ENCODE measurements at places on chromosomes 16 and 17.

GRCh38 chr17:79439493-79439892 lies 171.4 kb downstream of the RBFOX3 start:
- no peak for DNase-seq

DNA sequence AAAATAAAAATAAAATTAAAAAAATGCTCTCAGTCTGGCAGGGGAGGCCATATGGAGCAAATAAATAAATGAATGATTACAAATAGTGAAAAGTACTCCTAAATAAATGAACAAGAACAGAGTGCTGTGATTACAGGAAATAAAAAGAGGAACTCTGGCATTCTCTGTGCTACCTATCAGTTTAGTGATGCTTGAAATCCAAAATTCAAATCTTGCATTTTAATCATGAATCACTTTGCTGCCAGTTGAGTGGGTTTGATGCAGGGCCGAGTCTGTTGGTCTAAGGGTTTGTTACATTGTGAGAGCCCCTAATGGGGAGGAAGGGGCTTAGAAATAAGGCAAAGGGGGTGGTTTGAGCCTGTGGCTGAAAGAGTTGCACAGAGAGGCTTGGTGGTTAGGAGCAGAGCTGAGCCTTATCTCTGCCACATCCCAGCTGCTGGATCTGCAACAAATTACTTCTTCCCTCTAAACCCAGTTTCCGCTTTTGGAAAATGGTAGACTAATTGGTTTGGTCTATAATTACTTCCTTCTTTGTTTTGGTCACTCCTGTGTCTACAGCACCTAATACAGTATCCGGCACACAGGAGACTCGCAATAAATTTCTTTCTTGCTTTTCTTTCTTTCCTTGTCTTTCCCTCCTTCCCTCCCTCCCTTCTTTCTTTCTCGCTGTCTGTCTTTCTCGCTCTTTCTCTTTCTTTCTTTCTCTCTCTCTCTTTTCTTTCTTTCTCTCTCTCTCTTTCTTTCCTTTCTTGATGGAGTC lies 6.3 kb upstream of the ABCC1 start:
- no peak for DNase-seq

GRCh38 chr16:87645802-87646201 lies 43.5 kb downstream of the JPH3 start:
- DNase-seq: no peak

DNA sequence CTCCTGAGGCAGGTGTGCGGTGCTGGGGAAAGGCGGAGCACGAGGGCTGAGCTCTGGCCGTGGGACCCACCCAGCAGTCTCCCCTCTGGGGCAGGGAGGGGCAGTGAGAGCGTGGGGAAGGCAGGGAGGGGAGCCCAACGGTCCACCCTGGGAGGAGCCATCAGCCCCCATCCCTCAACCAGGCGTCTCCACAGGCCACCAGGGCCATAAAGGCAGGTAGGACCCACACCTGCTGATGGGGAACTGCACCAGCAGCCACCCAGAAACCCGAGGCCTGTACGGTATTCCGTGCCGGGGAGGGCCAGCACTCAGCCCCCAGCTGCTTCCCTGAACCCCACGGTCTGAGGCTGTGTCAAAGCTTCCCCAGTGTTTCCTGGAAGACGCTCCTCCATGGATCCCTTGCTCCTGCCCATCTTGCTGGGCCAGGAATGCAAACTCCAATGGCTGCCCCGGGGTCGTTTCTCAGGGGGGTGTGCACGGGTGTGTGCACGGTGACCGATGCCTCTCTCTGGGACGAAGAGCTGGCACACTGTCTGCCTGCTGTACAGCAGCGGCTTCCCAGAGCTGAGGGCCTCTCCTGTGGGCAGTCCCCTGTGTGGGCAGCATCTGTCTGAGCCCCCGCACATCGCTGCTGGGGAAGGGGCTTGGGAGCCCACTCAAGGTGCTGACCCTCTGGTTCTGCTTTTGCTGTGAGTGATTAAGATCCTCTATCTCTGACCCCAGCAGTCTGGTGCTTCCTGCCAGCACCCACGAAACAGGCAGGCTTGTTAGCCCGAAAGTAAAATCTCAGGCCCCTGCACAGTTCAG lies 17.2 kb upstream of the METRNL start:
- DNase-seq: no peak

DNA sequence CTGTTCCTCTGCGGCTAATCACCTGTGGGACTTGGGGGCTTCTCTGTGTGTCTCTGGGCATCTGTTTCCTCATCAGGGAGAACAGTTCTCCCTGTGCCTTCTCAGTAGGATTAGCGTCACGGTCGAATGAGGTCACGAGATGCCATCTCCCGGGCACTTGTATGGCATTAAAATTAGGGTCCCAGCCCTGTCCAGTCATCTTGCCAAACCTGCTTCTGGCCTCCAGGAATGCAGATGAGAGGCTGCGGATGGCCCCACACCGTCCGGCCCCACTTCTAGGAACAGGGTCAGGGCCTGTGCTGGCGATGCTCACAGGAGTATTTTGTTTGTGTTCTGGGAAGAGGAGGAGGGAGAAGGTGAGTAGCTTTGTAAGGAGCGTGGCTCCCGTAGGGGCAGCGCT lies 58.5 kb downstream of the OR1D5 start:
- DNase-seq: no peak

DNA sequence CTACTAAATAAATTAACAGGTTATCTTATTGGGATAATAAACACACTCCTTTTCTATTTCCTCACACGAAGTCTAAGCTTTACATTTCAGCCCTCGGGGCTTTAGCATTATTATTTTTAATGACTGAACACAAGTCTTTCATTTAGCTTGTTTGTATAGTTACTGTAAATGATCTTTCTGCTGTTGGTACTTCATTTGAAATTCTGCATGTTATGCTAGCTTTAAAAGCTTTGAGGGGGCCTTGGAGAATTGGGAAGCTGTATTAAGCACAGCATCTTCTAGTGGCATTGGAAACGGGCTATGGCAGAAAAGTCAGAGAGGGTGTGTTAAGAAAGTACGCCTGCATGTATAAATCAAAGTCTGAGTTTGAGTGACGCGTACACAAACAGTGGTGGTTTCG lies 243.7 kb downstream of the FTO start:
- peak; percentile 43 for DNase-seq

GRCh38 chr16:87684106-87684677 lies 81.6 kb downstream of the KLHDC4 start:
- no peak for DNase-seq

GRCh38 chr16:54398986-54399385 lies 112.4 kb upstream of the IRX3 start:
- DNase-seq: no peak

DNA sequence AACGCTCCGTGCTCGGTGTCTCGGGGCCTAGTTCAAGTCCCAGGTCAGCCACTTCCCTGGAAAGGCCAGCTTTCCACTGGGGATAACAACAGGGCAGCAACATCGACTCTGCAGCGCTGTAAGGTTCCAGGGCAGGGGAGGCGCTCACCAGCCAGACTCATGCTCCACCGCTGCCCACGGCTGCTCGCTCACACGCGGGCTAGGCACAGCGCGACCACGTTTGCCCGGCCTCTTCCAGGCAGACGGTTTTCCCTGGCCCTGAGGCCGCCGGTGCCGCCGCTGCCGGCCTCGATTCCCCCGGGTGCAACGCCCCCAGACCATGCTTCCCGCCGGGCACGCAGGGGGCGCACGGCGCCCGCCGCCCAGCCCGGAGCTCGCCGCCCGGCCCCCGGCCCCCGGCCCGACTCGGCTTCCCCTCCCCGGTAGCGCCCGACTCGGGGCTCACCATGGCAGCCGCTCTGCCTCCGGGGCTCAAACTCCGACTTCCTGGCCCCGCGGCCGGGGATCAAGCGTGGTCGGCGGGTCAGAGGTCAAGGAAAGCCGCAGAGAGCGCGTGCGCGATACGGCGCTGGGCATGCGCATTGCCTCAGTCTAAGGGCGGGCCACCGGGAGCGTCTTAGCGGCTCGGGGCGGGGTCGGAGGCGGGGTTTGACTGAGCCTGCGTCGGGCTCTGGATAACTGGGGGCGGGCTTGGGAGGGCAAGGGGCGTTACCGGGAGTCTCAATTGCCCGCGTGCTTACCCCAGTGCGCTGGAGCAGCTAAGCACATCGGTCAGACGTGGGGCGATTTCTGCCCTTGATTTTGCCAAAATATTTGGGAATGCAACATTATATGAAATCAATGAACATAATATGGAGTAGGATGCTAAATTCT lies at the start of gene PAM16:
Gene PAM16 (minus strand): TSS at position 535 of the 873 bp plus-strand sequence. CDS start 87 bp downstream, at position 448.
- DNase-seq: peak; percentile 97

DNA sequence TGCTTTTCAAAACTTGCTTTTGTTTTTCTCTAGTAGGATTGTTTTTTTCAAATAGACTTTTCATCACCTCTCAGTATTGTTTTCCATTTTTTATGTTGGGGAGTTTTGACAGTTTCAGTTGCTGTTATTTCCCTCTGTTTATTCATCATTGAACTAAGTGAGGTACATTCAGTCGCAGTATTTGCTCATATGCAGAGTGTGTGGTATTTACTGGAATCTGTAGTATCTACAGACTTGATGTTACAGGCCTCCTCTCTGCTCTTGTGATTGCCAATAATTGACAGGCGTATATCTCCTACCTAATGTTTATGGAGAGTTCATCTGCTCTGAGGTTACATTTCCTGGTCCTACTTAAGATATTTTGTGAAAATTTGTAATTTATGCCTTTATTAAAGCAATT lies 49.6 kb downstream of the COX10 start:
- DNase-seq: no peak

DNA sequence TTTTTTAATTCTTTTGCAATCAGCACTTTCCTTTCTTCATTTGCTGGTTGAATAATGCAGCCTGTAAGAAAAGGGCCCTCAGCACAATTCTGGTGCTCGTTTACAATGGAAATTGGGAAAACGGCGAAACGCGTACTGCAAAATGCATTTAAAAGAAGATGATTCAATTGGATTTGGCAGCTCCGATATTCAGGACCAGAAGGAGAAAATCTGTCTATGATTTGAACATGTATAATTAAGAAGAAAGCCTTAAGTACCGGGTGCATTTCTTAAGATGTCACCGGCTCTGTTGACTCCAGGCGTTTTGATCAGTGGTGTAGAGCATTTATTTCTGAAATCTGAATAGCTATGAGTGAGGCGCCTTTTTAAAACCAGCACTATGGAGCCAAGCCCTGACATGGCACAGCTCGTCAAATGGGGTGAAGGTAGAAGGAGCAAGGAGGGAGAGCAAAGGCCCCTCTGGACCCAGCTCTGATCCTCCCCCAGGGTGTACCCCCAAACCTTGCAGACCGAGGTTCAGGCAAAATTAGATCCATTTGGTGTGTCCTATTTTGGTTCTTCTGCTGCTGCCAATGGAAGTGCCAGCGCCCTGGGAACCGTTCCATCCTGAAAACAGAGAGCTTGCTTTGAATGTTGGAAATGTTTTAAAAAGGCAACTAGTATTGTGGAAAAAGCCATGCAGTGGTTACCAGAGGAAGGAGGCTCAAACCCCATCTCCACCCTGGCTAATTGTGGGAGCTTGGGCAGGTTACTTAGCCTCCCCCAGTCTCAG lies 161.4 kb upstream of the RPL38 start:
- no peak for DNase-seq

- DNase-seq: no peak
Observed at GRCh38 chr17:68616334-68616733, 15.2 kb upstream of the FAM20A start.

DNA sequence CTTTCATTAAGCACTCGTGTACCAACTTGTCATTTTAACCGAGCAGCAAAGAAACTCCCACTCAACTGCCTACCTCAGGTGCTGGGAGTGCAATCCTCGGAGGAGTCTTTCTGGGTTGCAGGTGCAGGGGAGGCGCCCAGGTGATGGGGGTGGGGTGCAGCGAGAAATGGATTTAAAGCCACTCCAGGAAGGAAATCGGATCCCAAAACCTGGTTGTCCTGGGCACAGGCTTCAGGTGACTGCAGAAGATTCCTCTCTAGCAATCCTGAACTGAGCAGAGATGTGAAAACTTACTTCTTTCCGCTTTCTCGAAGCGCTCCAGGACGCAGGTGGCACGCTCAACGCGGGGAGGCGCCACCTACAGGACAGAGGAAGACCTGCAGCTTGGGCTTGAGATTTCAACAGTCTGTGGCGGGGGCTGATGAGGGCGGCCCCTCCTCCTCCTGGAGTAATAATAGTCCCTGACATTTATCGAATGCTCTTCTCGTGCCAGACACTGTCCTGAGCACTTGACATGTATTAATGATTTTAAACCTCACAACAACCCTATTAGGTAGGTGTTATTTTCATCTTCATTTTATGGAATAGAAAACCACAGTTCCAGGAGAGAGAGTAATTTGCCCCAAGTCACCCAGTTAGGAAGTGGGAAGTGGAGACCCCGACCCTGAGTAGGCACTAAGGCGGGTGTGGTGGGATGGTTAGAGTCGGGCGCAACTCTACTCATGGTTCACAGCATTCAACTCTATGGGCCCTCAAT lies 27.2 kb upstream of the SKAP1 start:
- DNase-seq: peak; percentile 84

DNA sequence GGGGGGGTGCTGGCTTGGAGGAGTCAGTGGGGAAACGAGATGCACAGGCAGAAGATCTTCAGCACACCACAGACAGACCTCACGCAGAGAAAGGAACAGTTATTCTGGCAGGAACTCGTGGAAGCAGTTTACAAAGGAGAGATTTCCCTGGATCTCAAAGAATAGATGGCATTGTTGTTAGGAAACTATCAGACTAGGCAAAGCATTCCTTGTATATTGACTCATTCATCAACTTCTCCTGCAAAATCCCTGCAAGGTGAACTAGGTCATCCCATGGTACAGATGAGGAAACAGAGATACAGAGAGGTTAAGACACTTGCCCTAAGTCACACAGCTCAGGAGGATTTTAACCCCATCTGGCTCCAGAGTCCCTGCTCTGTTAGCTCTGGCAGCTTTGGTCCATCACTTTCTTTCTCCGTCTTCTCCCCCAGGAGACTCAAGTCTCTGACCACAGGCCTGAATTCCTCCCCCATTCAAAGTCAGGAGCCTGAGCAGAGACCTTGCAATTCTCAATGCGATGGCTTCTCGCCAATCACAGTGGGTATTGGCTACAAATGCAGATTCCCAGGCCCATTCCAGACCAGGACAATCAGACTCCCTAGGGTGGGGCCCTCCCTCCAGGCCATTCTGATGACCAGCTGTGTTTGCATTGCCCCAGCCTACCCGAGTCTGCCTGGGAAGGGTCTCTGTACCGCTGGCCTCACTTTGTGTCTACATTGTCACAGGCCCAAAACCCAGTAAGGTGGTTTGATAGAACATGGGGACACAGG lies 56.4 kb downstream of the LITAF start:
- no peak for DNase-seq

GRCh38 chr17:30091771-30092170 lies 24.8 kb upstream of the NSRP1 start:
- DNase-seq: no peak

DNA sequence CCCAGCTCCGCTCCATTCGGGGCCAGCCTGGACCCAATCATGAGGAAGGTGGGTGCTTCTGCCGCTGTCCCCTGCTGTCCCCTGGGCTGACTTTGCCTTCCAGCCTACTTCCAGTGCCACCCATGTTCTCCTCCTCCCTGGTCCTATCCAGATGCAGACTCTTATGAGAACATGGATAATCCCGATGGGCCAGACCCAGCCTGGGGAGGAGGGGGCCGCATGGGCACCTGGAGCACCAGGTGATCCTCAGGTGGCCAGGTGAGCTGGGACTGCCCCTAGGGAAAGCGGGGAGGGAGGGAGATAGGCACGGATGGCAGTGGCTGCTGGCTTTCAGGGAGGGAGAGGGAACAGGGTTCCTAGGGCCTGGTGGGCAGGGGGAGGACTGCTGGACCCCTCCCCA lies 7.0 kb downstream of the CD19 start:
- DNase-seq: no peak

- DNase-seq: no peak
Observed at GRCh38 chr16:12674071-12674470, 129.6 kb downstream of the CPPED1 start.

- no peak for DNase-seq
Observed at GRCh38 chr17:8131844-8132441, 8.0 kb upstream of the HES7 start.

GRCh38 chr17:10013365-10014112 lies 108.5 kb upstream of the RCVRN start:
- no peak for DNase-seq

- no peak for DNase-seq
Observed at GRCh38 chr17:12815642-12816141, 26.4 kb downstream of the ARHGAP44 start.
